ENCODE measurements at places on chromosomes 3 and 15.
A peak's percentile ranks its signal among the peaks of the same experiment; 100 is the strongest.

DNA sequence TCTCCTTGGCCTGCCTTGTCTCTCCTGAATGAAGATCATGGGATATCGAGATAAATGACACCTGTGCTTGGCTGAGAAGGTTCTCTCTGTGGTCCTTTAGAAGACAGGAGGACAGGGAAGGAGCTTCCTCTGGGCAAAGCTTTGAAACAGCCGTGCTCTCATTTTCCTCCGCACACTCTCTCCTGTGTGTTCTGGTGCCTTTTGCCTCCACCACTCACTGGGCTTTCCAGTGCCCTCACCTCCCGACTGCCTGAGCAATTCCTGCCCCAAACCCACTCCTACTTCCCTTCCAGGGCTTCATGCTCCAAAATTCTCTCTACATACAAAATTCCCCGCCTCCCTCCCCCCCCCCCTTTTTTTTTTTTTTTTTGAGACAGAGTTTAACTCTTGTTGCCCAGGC lies 32.3 kb downstream of the UPK1B start:
- H3K4me3 ChIP-seq, result no peak overlapping the region
- DNase-seq, result no peak
- H3K27ac ChIP-seq, result no peak overlapping the region
- H3K36me3 ChIP-seq, result peaks cover 18% of the 10 kb centered on the region

GRCh38 chr3:20136231-20136630 lies 49.8 kb downstream of the SGO1 start:
- H3K27ac ChIP-seq, result no peak overlapping the region
- H3K27me3 ChIP-seq, result no peaks in the 10 kb centered on the region
- no peak overlapping the region for H3K4me3 ChIP-seq
- no peak for DNase-seq

DNA sequence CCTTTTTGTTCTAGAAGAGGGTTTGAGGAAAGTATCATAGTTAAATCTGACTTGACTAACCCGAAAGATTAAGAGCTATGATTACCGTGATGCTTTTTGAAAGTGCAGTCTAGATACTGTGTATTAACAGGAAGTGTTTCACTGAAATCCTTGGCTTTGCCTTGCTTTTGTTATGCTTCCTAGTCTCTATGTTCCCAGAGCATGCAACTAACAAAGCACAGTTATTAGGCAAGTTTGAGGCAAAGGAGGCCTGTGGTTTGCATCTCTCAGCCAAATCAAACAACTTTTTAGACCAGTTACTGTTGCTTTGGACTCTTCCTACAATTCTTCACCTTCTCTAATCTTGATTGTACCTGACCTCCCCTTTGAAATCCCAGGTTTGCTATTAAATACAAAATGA lies 3.9 kb downstream of the LXN start:
- peaks cover 24% of the 10 kb centered on the region for H3K4me1 ChIP-seq
- H3K27ac ChIP-seq, result no peak overlapping the region
- peaks cover 22% of the 10 kb centered on the region for H3K36me3 ChIP-seq
- no peak overlapping the region for H3K4me3 ChIP-seq
- H3K27me3 ChIP-seq, result no peaks in the 10 kb centered on the region

DNA sequence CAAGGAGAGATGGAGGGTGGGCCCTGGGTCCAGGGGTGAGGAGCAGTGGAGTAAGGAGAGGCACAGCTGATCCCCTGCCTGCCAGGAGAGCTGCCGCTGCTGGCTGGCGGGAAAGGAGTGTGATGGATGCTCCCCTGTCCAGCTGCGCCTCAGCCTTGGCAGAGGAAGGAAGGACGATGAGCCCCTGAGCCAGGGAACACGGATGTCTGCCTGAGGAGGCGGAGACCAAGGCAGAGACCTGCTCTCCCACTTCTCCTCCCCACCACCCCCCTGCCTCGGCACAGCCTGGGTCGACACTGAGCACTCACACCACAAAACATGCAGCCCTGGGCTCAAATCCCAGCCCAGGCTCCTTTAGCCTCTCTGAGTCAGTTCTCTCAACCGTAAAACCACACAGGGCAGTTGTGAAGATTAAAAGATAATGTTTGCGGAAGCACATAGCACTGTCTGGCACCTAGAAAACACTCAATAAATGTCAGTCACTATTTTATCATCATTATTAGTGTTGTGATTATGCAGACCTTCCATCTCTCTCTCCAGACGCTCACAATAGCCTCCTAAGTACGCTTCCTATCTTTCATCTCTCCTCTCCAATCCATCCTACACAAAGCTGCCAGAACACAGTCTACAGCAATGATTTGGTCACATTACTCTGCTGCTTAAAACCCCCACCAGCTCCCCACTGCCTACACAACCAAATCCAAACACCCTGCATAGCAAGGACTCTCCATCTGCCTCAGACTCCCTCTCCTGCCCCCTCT lies 52.2 kb downstream of the SEMA5B start:
- H3K4me1 ChIP-seq, result peaks cover 17% of the 10 kb centered on the region
- DNase-seq, result no peak
- peak overlapping the region; percentile 12 for H3K4me3 ChIP-seq
- no peaks in the 10 kb centered on the region for H3K36me3 ChIP-seq

DNA sequence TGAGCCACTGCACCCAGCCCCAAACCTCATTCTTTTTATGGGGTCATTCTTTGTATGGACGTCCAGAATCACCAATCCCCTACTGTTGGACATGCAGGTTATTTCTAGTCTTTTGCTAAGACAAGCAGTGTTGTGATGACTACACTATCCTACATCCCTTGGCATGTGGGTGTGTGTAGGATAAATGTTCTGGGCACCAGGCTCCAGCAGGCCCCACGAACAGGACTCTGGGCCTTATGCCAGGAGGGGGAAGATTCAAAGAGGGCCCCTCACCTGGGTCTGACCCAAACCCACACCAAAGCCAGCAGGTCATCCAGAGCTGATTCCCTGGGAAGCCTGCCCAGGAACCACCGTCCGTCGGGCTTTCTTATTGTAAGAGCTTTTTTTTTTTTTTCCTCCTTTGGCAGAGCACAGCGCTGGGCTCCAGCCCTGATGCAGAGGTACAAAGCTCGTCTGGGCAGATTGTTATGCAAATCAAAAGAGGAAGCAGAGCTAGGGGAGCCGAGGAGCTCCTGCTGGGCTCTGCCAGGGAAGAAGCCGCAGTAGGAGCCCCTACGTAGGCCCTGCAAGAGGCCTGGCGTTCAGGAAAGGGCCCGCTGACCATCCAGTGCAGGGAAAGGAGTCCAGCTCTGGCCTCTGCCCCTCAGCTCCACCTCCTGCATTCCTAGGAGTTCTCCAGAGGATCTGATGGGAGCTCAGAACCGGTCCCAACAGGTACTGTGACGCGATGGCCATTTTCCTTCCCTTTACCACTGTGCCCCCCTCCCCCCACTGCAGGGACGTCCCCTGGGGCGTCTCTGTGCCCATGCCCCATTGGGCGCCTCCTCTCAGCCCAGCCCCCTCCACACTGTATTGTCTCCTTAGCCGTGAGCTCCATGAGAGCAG lies 29.0 kb upstream of the FURIN start:
- DNase-seq, result no peak
- peak overlapping the region; percentile 99 for H3K27ac ChIP-seq
- H3K4me1 ChIP-seq, result peaks cover 84% of the 10 kb centered on the region
- H3K4me3 ChIP-seq, result peak overlapping the region; percentile 79

GRCh38 chr3:153972862-153973261 lies 148.3 kb upstream of the ARHGEF26 start:
- no peaks in the 10 kb centered on the region for H3K4me1 ChIP-seq
- H3K27me3 ChIP-seq, result no peaks in the 10 kb centered on the region
- H3K36me3 ChIP-seq, result no peaks in the 10 kb centered on the region
- H3K27ac ChIP-seq, result no peak overlapping the region

DNA sequence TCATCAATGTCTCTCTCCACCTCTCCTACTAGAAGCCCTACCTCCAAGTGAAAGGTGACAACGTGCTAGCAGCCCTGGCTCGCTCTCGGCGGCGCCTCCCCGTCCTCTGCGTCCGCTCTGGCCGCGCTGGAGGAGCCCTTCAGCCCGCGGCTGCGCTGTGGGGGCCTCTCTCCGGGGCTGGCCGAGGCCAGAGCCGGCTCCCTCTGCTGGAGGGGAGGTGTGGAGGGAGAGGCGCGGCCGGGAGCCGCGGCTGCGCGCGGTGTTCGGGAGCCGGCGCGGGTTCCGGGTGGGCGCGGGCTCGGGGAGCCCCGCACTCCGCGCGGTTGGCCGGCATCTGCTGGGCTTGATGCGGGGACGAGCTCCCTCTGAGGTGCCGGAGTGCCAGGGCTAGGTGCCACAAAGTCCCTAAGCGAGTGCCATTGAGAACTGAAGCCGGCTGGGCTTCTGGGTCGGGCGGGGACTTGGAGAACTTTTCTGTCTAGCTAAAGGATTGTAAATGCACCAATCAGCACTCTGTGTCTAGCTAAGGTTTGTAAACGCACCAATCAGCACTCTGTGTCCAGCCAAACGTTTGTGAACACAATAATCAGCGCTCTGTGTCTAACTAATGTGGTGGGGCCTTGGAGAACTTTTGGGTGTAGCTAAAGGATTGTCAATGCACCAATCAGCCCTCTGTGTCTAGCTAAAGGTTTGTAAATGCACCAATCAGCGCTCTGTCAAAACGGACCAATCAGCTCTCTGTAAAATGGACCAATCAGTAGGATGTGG lies 84.8 kb upstream of the ARRDC4 start:
- DNase-seq, result no peak
- H3K4me3 ChIP-seq, result no peak overlapping the region
- H3K27ac ChIP-seq, result no peak overlapping the region
- H3K4me1 ChIP-seq, result no peaks in the 10 kb centered on the region
- no peaks in the 10 kb centered on the region for H3K27me3 ChIP-seq
- no peaks in the 10 kb centered on the region for H3K36me3 ChIP-seq

DNA sequence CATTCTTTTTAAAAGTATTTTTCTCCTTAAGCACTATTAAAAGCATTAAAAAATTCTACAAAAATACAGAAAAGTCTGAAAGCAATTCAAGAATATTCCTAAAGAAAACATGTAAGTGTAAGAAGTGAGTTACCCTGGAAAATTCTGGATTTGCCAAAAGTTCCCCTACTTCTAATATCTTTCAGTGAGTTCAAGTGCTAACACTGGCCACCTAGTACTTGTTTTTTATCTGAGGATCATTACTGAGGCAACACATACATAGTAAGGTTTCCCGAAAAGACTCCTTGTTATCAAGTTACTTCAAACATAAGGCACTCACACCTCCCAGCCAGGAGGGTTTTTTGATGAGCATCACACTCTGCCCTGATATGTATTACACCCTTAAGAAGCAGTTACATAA lies 158.4 kb downstream of the TIGIT start:
- H3K27ac ChIP-seq, result no peak overlapping the region
- H3K36me3 ChIP-seq, result no peaks in the 10 kb centered on the region
- no peak overlapping the region for H3K4me3 ChIP-seq
- no peaks in the 10 kb centered on the region for H3K4me1 ChIP-seq
- H3K27me3 ChIP-seq, result peaks cover 11% of the 10 kb centered on the region

GRCh38 chr3:4771243-4771642 lies 208.0 kb upstream of the BHLHE40 start:
- H3K27me3 ChIP-seq, result no peaks in the 10 kb centered on the region
- H3K4me1 ChIP-seq, result peaks cover 66% of the 10 kb centered on the region
- H3K27ac ChIP-seq, result peak overlapping the region; percentile 67
- no peak for DNase-seq
- H3K4me3 ChIP-seq, result peak overlapping the region; percentile 15

- H3K27ac ChIP-seq, result peak overlapping the region; percentile 19
- no peaks in the 10 kb centered on the region for H3K36me3 ChIP-seq
- no peak for DNase-seq
- no peak overlapping the region for H3K4me3 ChIP-seq
- peaks cover 27% of the 10 kb centered on the region for H3K4me1 ChIP-seq
Measured at GRCh38 chr3:108117241-108117775, 26.5 kb upstream of the CD47 start.

GRCh38 chr3:31254483-31254882 lies 278.2 kb upstream of the STT3B start:
- DNase-seq, result no peak
- H3K36me3 ChIP-seq, result peaks cover 30% of the 10 kb centered on the region
- H3K4me3 ChIP-seq, result no peak overlapping the region
- peak overlapping the region; percentile 89 for H3K27ac ChIP-seq

- H3K4me1 ChIP-seq, result no peaks in the 10 kb centered on the region
- no peak overlapping the region for H3K4me3 ChIP-seq
- H3K36me3 ChIP-seq, result no peaks in the 10 kb centered on the region
- no peak overlapping the region for H3K27ac ChIP-seq
- peaks cover 6% of the 10 kb centered on the region for H3K27me3 ChIP-seq
Measured at GRCh38 chr3:66822186-66823008, 175.7 kb upstream of the KBTBD8 start.

DNA sequence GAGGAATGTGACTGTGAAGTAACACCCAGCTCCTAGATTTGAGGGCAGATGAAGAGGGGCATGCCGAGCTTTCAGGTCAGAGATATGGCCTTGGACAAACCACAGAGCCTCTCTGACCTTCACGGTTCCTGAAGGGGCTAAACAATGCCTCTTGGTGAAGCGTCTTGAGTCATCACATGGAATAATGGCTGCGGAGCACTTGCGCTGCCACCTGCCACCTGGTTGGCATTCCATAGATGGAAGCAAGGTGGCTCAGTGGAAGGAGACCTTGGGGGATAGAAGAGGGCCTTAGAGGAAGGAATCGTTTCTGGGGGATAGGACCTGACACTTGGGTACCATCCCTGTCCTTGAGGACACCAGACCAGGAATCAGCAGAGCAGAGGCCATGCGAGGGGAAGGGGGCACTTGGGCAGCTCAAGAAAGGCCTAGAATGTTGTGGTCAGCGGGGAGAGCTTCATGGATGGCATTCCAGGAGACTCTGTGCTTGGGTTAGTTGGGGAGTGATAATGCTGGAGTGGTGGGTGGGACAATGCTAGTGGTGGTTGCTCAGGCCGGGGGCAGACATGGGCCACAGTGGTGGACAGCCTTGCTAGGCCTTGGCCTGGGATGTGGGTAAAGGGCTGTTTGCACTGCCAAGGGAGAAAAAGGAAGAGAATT lies 12.6 kb downstream of the MRAS start:
- H3K4me3 ChIP-seq, result no peak overlapping the region
- H3K27me3 ChIP-seq, result peaks cover 10% of the 10 kb centered on the region
- H3K4me1 ChIP-seq, result no peaks in the 10 kb centered on the region

- H3K27ac ChIP-seq, result no peak overlapping the region
- peaks cover 44% of the 10 kb centered on the region for H3K4me1 ChIP-seq
- DNase-seq, result no peak
- no peak overlapping the region for H3K4me3 ChIP-seq
- peaks cover 25% of the 10 kb centered on the region for H3K36me3 ChIP-seq
- H3K27me3 ChIP-seq, result no peaks in the 10 kb centered on the region
Measured at GRCh38 chr3:188184649-188185048, 30.7 kb downstream of the LPP start.

GRCh38 chr3:94011233-94011711 lies 17.1 kb downstream of the STX19 start:
- peak overlapping the region; percentile 91 for H3K27ac ChIP-seq
- no peak for DNase-seq
- no peaks in the 10 kb centered on the region for H3K27me3 ChIP-seq
- H3K36me3 ChIP-seq, result peaks cover 15% of the 10 kb centered on the region
- peak overlapping the region; percentile 23 for H3K4me3 ChIP-seq

- no peak overlapping the region for H3K4me3 ChIP-seq
- H3K36me3 ChIP-seq, result no peaks in the 10 kb centered on the region
- H3K27me3 ChIP-seq, result peaks cover 8% of the 10 kb centered on the region
Measured at GRCh38 chr15:98433346-98433745, 215.0 kb upstream of the IGF1R start.

GRCh38 chr15:29682361-29682760 lies 139.9 kb downstream of the TJP1 start:
- no peaks in the 10 kb centered on the region for H3K36me3 ChIP-seq
- H3K27ac ChIP-seq, result no peak overlapping the region
- H3K27me3 ChIP-seq, result peaks cover 4% of the 10 kb centered on the region
- DNase-seq, result no peak

GRCh38 chr3:141011232-141011996 lies 39.7 kb upstream of the SPSB4 start:
- H3K4me3 ChIP-seq, result no peak overlapping the region
- peaks cover 22% of the 10 kb centered on the region for H3K27me3 ChIP-seq
- no peaks in the 10 kb centered on the region for H3K36me3 ChIP-seq
- peak; percentile 64 for DNase-seq
